ENCODE measurements at places on chromosomes 7 and 10. TPM values are rescaled to one million over a fixed set of nuclear protein-coding genes. Genes with fewer than 3 reads are reported as not detected.

Gene SLC13A1
- not detected for total RNA-seq

Gene CLDN3
- not detected for total RNA-seq

DNA sequence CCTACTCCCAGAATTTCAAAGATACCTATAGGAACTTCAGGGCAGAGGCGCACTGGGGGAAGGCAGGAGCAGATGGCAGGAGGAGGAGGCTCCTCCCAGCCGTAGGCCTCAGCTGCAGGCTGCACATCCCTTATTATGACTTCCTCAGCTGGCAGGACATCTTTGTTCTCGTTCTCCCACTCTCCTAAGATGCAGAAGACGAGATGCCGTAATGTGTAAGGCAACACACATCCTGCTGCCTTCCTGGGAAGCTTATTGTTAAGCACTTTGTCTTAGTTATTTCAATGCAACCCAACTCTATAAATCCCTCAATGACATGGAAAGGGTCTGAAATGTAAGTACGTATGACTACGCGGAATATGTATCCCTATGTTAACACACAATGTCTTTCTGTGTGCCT is 599.8 kb upstream of the MGMT start:
- DNase-seq = no peak
- no peaks in the 10 kb centered on the region for H3K36me3 ChIP-seq
- H3K27me3 ChIP-seq = no peaks in the 10 kb centered on the region
- no peak overlapping the region for H3K4me3 ChIP-seq

Gene PALD1
- total RNA-seq = under 0.01 TPM

- H3K4me1 ChIP-seq = no peaks in the 10 kb centered on the region
- H3K4me3 ChIP-seq = no peak overlapping the region
- no peaks in the 10 kb centered on the region for H3K27me3 ChIP-seq
- DNase-seq = peak; percentile 36
Observed at GRCh38 chr7:46776790-46777189, 805.1 kb downstream of the TNS3 start.

DNA sequence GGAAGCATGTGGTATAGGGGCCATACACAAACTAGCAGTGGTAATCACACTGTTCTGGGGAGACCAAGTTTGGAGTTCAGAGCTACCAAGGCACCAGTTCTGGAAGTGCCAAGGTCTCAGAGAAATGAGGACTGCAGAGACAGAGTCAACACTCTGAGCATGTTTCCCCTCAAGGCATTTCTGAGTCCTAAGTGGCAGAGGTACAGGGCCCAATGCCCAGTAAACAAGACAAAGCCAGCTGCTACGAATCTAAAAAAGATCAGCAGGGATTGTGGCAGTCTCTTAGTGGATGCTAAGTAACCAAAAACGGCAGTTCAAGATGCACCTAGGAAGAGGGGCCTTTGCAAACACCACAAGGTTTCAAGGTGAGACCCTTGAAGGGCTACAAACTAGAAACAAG is 271.9 kb downstream of the TNS3 start:
- H3K36me3 ChIP-seq = peaks cover 13% of the 10 kb centered on the region
- no peak overlapping the region for H3K4me3 ChIP-seq
- no peaks in the 10 kb centered on the region for H3K27me3 ChIP-seq
- H3K4me1 ChIP-seq = peaks cover 10% of the 10 kb centered on the region
- DNase-seq = no peak
- no peak overlapping the region for H3K27ac ChIP-seq

Gene DENND10
- 80.3 TPM for total RNA-seq

DNA sequence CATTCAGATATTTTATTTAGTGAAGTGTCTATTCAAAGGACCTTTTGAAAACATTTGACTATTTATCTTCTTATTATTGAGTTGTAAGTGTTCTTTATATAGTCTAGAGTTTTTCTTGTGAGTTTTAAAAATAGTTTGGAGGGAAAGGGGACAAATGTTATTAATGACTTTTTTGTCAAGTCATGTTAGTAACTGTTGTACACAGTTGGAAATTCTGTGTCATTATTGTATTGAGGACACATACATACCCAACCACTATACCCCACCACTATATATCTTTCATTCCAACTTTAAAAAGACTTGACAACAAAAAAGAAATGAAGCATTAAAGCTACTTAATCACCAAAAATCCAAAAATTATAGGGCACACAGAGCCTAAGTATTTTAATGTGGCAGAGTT is 53.2 kb upstream of the OIT3 start:
- peaks cover 3% of the 10 kb centered on the region for H3K36me3 ChIP-seq
- H3K27me3 ChIP-seq = no peaks in the 10 kb centered on the region
- no peak overlapping the region for H3K27ac ChIP-seq
- H3K4me1 ChIP-seq = no peaks in the 10 kb centered on the region
- no peak for DNase-seq
- H3K4me3 ChIP-seq = no peak overlapping the region

GRCh38 chr10:18860631-18861240 is 187.9 kb upstream of the MALRD1 start:
- H3K4me1 ChIP-seq = no peaks in the 10 kb centered on the region
- peak; percentile 8 for DNase-seq
- H3K27me3 ChIP-seq = no peaks in the 10 kb centered on the region
- H3K36me3 ChIP-seq = no peaks in the 10 kb centered on the region

Gene TAS2R5
- 0.36 TPM for total RNA-seq

DNA sequence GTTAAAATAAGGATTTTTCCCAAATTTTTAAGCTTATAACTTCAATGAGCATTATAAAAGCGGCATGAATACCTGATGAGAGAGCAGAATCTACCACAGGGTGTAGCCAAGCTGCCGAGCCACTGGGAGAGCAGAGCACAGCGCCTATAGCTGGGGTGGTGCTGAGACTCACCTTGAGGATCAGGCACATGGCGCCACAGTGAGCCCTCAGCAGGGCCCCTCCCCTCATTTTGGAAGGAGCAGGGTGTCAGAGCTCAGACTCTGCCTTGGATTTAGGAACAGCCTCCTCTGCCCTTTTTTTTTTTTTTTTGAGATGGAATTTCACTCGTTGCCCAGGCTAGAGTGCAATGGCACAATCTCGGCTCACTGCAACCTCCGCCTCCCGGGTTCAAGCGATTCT is 118.6 kb downstream of the SRPK2 start:
- H3K36me3 ChIP-seq = no peaks in the 10 kb centered on the region
- H3K4me1 ChIP-seq = peaks cover 7% of the 10 kb centered on the region
- H3K27ac ChIP-seq = no peak overlapping the region
- no peak for DNase-seq
- H3K4me3 ChIP-seq = no peak overlapping the region

Gene ATG9B
- total RNA-seq = 0.18 TPM

- peaks cover 7% of the 10 kb centered on the region for H3K36me3 ChIP-seq
- H3K4me1 ChIP-seq = peaks cover 62% of the 10 kb centered on the region
- DNase-seq = peak; percentile 79
- H3K27me3 ChIP-seq = no peaks in the 10 kb centered on the region
Observed at GRCh38 chr7:55129541-55130394, 111.0 kb downstream of the EGFR start.

DNA sequence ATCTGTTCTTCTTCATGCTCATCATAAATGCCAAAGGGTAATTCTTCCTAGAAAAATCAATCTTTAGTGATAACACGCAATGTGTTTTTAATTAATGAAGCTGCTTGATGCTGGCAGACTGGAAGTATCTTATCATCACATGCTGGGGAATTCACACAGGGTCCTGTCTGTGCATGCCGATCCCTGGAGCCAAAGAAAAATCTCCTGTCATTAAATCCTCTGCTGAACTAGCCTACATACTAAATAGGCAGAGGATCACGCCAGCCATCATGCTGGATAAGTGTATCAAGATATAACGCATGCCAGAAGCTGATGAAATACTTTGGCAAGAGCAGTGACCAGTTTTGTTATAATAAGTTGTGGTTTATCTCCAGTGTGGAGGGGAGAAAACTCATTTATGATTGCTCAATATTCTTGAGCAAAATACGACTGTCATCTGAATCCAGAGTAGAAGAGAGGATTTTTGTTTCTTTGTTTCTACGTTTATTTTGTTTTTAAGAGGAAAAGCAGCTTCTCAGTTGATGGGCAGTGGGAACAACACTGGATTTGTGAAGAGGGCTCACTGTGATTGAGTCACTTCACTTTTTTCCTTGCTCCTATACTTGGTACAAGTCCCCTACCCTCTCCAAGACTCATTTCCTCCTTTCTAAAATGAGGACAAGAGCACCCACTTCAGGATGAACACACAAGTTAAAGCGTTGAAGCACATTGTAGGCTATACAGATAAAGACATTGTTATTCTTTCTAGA is 649.1 kb downstream of the TNS3 start:
- H3K36me3 ChIP-seq = no peaks in the 10 kb centered on the region
- H3K27me3 ChIP-seq = no peaks in the 10 kb centered on the region
- DNase-seq = peak; percentile 96
- peak overlapping the region; percentile 80 for H3K27ac ChIP-seq

DNA sequence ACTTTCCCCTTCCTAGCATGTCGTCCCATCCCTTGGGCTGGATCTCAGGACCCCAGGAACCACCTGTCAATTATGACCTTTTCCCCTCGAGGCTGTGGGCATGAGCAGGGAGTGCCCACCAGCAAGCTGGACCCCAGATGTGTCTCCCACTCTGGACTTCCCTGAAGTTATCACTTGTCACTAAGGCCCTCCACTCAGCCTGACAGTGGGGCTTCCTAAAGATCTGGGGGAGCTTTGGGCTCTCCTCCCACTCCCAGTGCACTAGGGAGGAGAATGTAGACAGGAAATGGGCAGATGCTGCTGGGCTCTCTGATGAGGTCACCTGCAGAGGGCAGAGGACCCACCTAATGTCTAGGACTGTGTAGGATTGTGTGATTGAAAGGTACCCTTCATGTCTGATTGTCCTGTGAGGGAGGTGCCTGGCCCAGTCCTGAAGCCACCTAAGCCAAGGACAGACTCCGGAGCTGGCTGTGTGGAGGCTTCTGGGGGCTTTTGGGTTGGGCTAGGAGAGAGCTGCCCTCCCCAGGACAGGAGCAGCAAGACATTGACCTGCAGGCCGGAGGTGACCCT is 18.7 kb downstream of the MYO1G start:
- H3K27ac ChIP-seq = no peak overlapping the region
- peaks cover 5% of the 10 kb centered on the region for H3K4me1 ChIP-seq

Gene VSTM2A
- not detected for total RNA-seq

Gene ZCWPW1
- total RNA-seq = 0.56 TPM

- H3K27me3 ChIP-seq = no peaks in the 10 kb centered on the region
- H3K4me3 ChIP-seq = no peak overlapping the region
Observed at GRCh38 chr7:98266840-98267239, 14.6 kb upstream of the BRI3 start.

- no peak overlapping the region for H3K4me3 ChIP-seq
- no peak overlapping the region for H3K27ac ChIP-seq
- H3K36me3 ChIP-seq = no peaks in the 10 kb centered on the region
- peaks cover 4% of the 10 kb centered on the region for H3K4me1 ChIP-seq
- no peak for DNase-seq
Observed at GRCh38 chr10:126392469-126392868, 4.2 kb upstream of the ADAM12 start.

Gene STK31
- not detected for total RNA-seq

- no peak overlapping the region for H3K27ac ChIP-seq
- H3K4me1 ChIP-seq = no peaks in the 10 kb centered on the region
- H3K36me3 ChIP-seq = peaks cover 3% of the 10 kb centered on the region
- H3K4me3 ChIP-seq = no peak overlapping the region
- no peak for DNase-seq
Observed at GRCh38 chr10:101601541-101601940, 13.4 kb downstream of the DPCD start.

Gene SYNPO2L
- total RNA-seq = 0.18 TPM

Gene PNLIPRP1
- not detected for total RNA-seq

Gene CASP7
- 20.3 TPM for total RNA-seq

DNA sequence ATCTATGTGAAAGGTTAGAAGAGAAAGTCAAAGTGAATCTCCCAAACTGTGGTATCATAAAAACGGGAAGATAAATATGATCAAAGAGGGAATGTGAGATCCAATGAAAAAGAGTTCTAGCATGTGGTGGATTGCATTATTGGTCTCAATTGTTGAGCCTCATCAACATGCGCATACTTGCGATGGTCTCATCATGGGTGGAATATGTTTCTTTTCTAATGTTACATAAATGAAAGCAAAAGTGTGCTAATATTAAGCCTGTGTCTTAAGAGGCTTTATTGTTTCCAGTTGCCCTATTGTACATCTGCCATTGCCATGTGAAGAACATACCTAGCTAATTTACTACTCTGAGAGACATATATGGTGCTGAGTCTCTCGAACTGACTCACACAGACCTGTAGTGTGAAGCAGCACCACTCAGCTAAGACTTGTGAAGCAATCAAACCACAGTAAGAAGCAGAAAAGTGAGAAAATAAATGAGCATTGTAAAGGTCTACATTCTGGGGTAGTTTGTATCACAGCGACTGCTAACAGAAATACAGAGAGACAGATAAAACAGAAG is 645.5 kb upstream of the PCDH15 start:
- no peak for DNase-seq
- no peak overlapping the region for H3K4me3 ChIP-seq
- no peak overlapping the region for H3K27ac ChIP-seq
- no peaks in the 10 kb centered on the region for H3K4me1 ChIP-seq

DNA sequence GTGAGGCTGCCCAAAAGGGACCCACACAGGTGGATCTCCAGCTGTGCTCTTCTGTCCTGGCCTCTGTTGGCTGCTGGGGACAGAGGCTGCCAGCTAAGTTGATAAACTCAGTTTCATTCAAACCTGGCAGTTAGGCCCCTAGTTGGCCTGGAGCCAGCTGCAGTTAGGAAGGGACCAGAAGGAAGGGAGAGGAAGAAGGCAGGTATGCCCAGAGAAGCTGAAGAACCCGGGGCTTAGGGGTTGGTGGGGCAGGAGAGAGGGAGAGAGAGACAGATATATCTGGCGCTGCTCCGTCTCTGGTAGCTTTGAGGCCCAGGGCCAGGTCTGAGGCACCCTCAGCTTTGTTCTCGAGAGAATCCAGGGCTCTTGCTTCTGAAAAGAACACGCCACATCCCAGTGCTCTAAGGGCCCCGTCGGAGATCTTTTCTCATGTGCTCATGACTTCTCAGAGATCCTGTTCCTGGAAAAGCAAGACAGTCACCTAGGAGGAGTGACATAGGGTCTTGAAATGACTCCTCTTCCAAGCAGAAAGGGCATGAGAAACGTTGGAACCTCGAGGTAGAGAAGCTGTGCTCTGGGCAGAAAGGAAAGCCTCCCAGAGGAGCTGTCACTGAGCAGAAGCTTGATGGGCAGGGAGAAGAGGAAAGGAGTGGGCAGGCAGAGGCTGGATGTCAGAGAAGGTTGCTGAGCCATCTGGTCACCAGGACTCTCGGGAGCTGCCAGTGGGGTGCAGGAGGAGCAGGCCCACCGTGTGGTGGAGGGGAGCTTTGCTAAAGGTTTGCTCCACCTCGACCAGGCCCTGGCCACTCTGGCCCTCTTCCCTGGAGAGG is 153.6 kb downstream of the ARHGAP21 start:
- no peak overlapping the region for H3K4me3 ChIP-seq
- H3K27me3 ChIP-seq = no peaks in the 10 kb centered on the region
- no peak for DNase-seq
- H3K27ac ChIP-seq = no peak overlapping the region

- H3K27me3 ChIP-seq = no peaks in the 10 kb centered on the region
- H3K4me1 ChIP-seq = no peaks in the 10 kb centered on the region
- no peak overlapping the region for H3K27ac ChIP-seq
- H3K4me3 ChIP-seq = no peak overlapping the region
Observed at GRCh38 chr7:50164559-50165170, 71.6 kb upstream of the ZPBP start.

Gene KMT2C
- 23.3 TPM for total RNA-seq

Gene PLAC9
- 1.6 TPM for total RNA-seq

- H3K36me3 ChIP-seq = no peaks in the 10 kb centered on the region
- no peaks in the 10 kb centered on the region for H3K27me3 ChIP-seq
- H3K4me1 ChIP-seq = no peaks in the 10 kb centered on the region
- H3K27ac ChIP-seq = no peak overlapping the region
- no peak for DNase-seq
- H3K4me3 ChIP-seq = no peak overlapping the region
Observed at GRCh38 chr7:77894574-77895091, 96.1 kb downstream of the PHTF2 start.

Gene ABCB4
- not detected for total RNA-seq

All from IMR-90 (cell line).